ENCODE measurements at places on chromosomes 1 and 21.
A peak's percentile ranks its signal among the peaks of the same experiment; 100 is the strongest.

- DNase-seq = no peak
Measured at GRCh38 chr1:228089519-228090380, 7.2 kb downstream of the ARF1 start.

DNA sequence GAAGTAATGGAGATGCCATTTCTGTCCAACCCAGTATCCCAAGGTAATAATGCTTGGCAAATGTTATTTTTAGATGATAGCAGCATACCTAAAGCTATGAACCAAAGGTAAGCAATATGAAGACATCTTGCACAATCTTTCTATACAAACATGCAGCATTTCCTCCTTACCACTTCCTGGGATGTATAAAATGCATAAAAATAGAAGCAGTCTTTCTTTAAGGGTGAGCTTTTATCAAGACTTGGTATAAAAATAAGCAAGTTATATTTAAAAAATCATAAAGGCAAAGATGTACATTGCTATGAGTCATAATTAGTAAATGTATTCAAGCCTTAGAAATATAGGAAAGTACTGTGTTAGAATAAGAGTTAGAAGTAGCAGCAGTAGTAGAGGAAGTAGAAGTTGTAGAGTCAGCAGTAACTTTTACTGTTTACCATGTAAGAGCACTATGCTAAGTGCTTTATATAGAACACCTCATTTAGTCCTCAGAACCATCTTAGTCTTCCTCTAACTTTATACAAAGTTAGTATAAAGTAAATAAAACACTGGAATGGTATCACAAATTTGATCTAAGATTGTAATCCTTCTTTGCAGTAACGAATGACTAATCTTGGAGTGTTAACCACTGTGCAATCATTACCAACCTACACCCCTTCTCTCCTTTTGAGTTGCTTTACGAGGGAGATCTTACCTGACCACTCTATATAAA lies 371.3 kb downstream of the VAV3 start:
- DNase-seq = no peak

DNA sequence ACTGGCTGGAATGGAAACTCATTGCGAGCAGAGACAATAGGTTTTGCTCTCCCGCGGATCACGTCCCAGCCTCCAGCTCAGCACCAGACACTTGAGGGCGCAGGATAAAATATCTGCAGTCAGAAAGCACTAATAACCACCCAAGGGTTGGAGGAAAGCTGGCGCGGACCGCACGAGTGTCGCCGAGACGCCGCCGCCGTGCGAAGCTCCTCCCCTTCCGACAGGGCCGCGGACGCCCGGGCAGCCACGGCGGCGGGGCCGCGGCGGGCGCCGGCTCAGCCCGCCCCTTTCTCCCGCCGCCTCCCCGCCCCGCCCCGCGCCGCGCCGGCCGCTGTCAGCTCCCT lies at the start of gene CMPK1:
Gene CMPK1, plus strand, starts transcription at position 213 of the 344 bp plus-strand sequence. CDS start 156 bp downstream, outside the sequence.
- peak; percentile 90 for DNase-seq

DNA sequence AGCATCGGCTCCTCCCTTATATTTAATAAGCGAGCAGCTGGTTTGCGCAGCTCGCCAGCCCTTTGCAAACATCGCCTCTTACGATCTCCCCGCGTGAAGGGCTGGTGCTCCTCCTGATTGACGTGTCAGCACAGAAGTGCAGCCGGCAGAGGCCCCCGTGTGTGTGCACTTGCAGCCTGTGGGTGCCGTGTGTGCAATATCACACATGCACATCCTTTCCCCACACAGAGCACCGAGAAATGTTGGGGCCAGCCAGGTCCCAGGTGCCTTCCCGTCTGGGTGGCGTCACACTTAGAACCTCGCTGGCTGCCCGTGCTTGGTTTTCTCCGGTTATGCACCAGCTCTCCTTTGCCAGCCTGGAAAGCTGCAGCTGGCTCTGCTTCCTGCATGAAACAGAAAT lies 126.6 kb upstream of the AJAP1 start:
- no peak for DNase-seq

GRCh38 chr21:22356663-22357062 lies 1358.5 kb downstream of the NCAM2 start:
- DNase-seq = no peak

DNA sequence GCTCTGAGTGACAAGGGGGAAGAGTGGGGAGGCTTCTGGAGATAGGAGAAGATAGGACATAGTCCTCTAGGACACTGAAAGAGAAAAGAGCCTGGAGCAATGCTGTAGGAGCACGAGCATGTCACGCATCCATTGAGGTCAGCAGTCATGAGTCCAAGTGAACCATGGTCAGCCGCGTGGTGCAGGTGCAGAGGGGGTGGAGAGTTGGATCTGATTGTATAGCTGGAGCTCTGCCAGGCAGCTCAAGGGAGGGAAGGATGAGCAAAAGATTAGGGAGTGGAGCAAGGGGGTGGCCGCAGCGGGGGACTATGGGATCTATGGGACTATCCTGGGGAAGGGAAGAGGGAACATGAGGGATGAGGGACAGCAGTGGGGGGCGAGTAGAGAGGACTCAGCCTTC lies 14.0 kb downstream of the PADI1 start:
- no peak for DNase-seq

DNA sequence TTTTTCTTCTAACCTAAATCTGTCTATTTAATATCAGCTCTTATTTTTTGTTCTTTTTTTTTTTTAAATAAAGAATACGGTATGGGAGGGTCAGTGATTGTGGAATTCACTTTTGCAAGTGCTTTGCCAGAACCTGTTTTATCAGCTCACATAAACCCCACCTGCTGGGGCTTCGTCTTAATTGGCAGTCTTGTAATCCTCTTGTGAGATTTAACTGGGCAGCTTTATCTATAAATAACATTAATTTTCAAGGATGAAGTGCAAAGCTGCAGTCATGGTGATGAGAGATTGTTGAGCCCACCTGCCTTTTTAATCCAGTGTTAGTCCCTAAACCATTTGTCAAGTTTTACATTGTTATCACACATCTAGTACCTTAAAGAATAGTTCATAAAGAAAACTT lies 18.2 kb upstream of the PDC start:
- no peak for DNase-seq
